Urinary bladder (tissue), 4 donors: ENCODE measurements at places on chromosomes 2 and 18. TPM values are rescaled to one million over a fixed set of nuclear protein-coding genes. Genes with fewer than 3 reads are reported as not detected.

IL36RN gene
- total RNA-seq, result 0.26 TPM

SLC8A1 gene
- total RNA-seq, result 280 TPM

NCKAP5 gene
- total RNA-seq, result 14.4 TPM

SCN3A gene
- 6.1 TPM for total RNA-seq

MATN3 gene
- 1.1 TPM for total RNA-seq

SRSF7 gene
- total RNA-seq, result 115 TPM

CTAGE1 gene
- total RNA-seq, result not detected

SKOR2 gene
- not detected for total RNA-seq

SLC5A7 gene
- 6.3 TPM for total RNA-seq

VWA3B gene
- total RNA-seq, result 0.48 TPM

KHK gene
- 1.7 TPM for total RNA-seq

ZSWIM2 gene
- 0.21 TPM for total RNA-seq

CRYGD gene
- total RNA-seq, result 0.95 TPM
